DMS79 treated with DMSO at 0.1 percent for 48 hours (cell line): ENCODE measurements at places on chromosomes 13 and 19.

DNA sequence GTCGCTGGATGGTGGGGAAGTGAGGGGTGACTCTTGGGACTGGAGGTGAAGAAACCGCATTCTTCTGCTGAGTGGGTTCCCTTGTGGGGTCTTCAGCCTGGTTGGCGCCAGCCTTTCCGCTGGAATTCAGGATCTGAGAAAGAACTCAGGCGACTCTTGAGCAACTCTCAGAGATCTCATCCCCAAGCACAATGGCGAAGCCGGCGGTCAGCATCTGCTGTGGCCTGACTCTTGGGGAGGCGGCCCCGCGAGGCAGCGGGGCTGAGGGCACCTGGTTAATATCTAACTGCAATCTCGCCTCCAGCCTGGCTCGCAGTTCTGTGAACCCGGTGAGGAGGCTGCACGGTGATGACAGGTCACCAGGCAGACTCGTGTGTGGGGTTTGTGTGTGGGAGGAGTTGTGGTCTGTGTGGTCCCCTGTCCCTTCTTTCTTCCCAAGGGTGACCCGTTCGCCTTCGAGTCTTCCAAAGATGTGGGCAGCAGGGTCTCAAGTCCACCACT is 883 bp downstream of the ZNF441 start:
- peak; percentile 22 for DNase-seq

GRCh38 chr13:50132904-50133357 is 117.7 kb downstream of the KCNRG start:
- DNase-seq = no peak

GRCh38 chr19:5978606-5979552 is 939 bp upstream of the RANBP3 start:
- DNase-seq = no peak

- no peak for DNase-seq
Observed at GRCh38 chr13:30847650-30848307, 58.3 kb upstream of the MEDAG start.

DNA sequence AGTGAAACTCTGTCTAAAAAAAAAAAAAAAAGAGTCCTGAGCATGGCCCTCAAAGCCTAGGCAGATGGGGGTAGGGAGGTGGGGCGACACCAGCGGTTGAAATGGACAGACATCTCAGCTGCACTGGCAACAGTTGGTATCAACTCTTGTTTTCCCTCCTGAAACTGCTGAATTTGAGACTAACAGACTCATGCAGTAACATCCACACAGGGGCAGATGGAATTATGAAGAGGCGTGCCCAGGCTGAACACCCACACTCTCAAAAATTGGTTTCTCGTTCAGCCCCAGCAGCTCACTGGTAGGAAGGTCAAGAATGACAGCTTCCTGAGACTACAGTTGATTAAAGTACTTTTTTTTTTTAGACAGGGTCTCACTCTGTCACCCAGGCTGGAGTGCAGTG is 24.1 kb downstream of the PBX4 start:
- no peak for DNase-seq

- no peak for DNase-seq
Observed at GRCh38 chr19:35757231-35757748, 461 bp upstream of the HSPB6 start.

GRCh38 chr13:50334944-50335343 is 319.7 kb downstream of the KCNRG start:
- DNase-seq = no peak

DNA sequence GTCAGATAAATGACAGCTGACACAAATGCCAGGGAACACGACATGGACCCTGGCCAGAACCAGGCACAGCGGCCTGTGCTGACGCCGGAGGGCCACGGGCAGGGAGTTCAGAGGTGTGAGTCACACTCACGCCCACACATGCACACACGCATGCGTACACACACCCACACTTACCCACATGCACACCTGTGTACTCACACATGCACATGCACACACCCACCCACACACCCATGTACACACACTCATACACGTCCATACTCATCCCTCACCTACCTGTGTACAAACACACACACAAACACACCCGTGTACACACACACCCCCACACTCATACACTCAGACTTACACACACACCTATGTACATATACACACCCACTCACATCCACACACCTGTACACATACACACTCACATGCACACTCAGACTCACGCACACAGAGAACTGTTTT is 40.4 kb downstream of the MLLT1 start:
- no peak for DNase-seq

GRCh38 chr13:39144941-39145533 is 106.8 kb downstream of the NHLRC3 start:
- no peak for DNase-seq

- DNase-seq = no peak
Observed at GRCh38 chr13:105452895-105453294, 1082.6 kb downstream of the EFNB2 start.

- DNase-seq = no peak
Observed at GRCh38 chr13:64052521-64052920, 2636.9 kb upstream of the PCDH20 start.
